ENCODE measurements at places on chromosomes 7 and 10.
A peak's percentile ranks its signal among the peaks of the same experiment; 100 is the strongest.

GRCh38 chr10:96532523-96532922, 18.8 kb upstream of the TLL2 start:
- no peak for DNase-seq

DNA sequence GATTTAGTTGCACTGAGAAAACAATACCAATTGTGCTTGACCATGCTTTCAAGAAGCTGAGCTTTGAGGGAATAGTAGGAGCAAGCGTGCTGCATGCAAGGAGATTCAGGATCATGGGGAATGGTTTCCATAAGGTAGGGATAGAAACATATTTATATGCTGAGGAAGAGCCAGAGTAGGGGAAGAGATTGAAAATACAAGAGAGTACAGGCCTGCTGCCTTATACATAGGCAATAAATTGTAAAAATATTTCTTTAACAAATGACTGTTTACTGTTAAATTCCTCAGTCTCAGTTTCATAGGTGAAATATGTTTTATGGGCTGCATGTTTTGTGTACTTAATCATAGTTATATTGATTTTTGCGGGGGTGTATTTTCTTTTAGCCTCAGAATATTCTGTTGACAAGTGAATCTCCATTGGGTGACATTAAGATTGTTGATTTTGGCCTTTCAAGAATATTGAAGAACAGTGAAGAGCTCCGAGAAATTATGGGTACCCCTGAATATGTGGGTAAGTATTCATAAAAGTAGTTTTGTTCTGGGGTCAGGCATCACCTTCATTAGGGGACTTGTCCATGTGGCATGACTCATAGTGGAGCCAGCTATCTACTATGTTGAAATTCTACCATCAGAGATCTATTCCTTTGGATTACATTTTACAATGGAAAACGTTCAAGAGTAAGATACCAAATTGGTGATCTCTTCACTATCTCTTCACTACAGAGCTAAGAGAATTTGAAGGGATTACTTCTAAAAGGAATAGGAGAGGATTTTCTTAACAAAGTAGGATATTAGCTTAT, 36.5 kb downstream of the STK17A start:
- DNase-seq, result no peak

DNA sequence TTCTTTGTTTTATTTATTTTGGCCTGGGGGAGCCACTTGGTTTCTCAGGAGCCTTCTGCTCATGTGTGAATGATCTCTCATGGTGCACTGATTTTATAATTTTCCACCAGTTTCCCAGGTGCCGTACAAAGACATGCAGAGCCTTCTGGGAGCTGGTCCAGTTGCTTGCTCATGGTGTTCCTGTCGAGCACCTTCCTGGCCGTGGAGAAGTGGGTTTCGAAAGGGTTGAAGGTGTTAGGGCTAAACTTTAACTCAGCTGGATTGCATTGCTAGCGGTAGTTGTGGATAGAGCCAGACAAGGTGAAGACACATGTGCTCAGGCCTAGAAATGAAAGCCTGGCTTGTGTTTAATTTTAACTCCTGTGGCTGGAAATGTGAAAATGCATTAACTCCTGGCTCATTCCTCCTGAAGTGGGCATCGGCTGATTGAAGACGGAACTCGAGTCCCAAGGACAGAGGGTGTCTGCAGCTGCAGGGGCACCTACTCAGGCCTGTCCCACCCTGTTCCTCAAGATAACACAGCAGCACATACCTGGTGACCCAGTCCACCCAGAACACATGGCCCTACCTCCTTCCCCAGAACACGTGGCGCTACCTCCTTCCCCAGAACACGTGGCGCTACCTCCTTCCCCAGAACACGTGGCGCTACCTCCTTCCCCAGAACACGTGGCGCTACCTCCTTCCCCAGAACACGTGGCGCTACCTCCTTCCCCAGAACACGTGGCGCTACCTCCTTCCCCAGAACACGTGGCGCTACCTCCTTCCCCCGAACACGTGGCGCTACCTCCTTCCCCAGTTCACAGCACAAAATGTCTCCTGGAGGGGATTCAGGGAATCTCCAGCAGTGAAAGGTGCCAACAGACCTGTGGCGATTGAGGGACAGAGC, 133.2 kb downstream of the WDR37 start:
- no peak for DNase-seq

- DNase-seq, result no peak
Measured at GRCh38 chr10:132724446-132724845, 61.5 kb downstream of the NKX6-2 start.

DNA sequence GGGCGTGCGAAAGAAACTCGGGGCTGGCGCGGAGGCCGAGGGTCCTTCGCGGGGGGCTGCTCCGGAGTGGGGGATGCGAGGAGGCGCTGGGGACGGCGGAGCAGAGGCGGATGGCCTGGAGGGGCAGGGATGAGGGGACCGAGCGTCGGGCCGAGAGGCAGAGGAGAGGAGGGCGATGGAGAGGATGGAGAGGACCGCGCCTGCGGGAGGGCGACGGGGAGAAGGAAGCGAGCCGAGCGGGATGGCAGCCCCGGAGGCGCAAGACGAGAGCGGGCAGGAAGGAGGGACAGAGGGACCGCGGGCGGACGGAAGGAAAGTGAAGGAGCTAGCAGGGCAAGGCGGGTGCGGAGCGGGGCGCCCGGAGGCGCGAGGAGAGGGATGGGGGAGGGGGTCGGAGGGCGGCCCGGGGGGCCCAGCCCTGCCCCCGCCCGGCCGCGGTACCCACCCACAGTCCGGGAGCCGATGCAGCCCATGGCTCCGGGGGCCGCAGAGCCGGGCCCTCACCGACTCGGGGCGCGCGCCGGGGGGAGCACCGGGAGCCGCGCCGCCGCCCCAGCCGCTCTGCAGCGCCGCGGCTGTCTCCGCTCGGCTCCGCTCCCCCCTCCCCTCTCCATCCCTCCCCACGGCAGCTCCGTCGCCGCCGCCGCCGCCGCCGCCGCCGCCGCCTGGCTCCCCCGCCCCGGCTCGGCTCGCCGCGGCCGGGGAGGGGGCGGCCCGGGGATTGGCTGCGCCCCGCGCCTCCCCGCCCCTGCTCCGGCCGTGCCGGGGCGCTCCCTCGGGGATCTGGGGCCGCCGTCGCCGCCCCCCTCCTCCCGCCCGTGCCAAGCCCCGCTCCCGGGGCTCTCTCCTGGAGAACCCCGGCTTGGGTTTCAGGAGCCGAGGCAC, at the start of gene FAM131B:
FAM131B (minus strand) TSS at position 583 of the 885 bp plus-strand sequence; CDS start at position 473, 110 bp downstream.
- peak; percentile 70 for DNase-seq

- no peak for DNase-seq
Measured at GRCh38 chr10:47058961-47059391, 147.7 kb downstream of the PTPN20 start.

DNA sequence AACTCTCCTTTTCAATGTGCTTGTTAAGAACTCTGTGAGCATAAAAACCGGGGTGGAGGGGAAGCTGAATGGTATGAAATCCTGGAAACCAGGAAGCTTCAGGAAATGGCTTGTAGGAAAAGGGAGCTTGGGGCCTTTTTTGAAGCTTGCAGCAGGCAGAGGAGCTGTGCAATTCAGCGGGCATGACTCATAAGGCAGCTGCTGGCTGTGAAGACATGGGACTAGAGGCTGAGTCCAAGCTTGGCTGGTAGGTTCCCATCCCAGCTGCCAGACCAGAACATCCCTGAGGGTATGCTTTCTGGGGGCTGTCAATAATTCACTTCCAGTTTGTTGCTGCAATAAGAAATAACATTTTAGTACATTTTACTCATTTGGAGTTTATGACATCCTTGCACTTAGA, 36.8 kb upstream of the CDC14C start:
- DNase-seq, result no peak

GRCh38 chr7:47535704-47536628, 45.9 kb downstream of the TNS3 start:
- DNase-seq, result no peak

DNA sequence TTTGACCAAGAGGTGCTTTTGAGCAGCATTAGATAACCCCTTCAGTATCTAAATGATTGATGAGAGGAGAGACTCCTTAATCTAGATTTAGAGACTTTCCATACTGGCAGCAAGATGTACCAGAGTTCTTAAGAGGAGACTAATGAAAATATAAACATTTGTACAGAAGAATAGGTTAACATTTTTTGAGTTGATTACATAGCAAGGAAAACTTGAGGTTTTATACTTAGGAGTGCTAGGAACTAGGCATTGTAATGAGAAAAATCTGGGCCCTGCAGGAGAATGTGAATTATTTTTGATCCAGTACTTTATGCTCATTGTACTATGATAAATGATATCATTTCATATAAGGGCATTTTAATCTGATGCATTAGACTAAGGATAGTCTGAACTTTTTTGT, 261.7 kb downstream of the EXOC4 start:
- DNase-seq, result no peak

DNA sequence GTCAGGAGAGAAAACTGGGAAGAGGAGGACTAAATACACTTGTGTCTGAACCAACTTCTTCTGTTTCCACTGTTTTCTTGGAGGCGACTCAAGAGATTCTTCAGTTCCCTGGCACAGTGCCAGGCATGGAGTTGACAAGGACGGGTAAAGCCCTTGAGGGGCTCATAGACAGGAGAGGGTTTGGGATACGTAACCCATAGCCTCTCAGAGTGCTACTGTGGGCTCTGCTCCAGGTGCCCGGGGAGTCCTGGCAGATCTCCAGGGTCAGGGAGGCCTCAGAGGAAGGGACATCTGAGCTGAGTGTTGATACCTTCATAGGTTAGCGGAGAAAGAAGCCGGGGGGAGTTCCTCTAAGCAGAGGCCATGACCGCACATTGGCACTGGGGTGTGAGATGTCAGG, 42.0 kb downstream of the GALNT17 start:
- no peak for DNase-seq

GRCh38 chr7:129975309-129975708, 22.5 kb upstream of the UBE2H start:
- DNase-seq, result no peak

DNA sequence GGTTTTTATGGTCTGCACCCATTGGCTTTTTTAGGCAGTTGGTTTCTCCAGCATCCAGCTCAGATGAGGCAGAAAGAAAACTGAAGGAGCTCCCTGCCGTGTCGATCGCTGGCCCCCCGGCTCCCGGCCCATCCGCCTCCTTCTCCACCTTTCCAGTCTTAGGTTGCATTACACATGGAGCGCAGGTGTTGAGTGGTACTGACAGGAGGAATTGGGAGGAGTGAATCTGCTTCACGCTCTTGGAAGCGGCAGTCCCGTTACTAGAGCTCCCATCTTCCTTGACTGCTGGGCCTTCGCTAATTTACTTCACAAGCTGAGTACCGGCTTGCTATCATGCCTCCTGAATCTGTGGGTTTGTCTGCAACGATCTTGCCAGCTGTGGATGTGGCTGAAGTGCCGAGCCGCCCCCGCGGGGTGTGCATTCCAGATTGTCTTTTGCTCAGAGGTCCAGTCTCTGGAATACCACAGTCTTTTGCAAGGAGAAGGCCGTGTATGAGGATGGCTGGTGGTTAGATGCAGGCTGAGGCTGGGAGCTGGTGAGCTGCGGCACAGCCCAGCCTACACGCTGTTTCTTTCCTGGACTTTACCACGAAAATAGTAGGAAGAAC, 17.1 kb downstream of the IQCE start:
- DNase-seq, result no peak

DNA sequence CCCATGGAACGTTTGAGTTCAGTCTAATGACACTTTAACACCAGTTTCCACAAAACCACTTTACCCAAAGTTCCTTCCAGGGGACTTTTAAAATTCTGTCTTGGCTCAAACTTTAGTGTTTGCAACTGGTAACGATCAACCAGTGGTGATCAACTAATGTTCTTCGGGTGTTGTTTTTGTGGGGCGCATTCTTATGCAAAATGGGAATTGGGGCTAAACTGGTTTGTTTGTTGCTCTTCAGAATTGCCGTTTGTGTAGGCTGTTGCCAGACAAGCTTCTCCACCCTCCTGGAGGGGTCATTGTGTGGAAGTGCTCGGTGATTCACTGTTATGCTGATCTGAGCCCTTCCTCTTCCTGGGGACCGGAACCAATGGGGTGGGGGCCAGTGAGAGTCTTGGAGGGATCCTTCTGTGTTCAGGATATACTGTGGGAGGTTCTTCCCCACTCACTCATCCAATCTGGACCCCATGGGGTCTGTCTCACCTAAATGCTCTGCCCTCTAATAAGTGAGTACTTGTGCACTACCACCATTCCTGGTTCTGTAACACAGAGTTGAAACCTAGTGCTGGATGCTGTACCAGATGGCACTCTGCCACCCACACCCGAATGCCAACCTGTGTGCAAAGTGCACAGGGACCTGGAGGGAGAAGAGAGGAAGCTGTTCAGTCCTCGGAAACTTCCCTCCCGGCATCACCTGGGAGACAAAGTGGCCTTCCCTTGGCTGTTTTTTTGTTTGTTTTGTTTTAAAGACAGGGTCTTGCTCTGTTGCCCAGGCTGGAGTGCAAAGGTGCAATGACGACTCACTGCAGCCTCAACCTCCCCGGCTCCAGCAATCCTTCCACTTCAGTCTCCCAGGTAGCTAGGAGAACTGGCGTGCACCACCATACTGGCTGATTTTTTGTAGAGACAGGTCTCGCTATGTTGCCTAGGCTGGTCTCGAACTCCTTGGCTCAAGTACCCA, 2.1 kb downstream of the NFE2L3 start:
- DNase-seq, result no peak

GRCh38 chr7:138878051-138878450, 80.1 kb upstream of the ATP6V0A4 start:
- no peak for DNase-seq

DNA sequence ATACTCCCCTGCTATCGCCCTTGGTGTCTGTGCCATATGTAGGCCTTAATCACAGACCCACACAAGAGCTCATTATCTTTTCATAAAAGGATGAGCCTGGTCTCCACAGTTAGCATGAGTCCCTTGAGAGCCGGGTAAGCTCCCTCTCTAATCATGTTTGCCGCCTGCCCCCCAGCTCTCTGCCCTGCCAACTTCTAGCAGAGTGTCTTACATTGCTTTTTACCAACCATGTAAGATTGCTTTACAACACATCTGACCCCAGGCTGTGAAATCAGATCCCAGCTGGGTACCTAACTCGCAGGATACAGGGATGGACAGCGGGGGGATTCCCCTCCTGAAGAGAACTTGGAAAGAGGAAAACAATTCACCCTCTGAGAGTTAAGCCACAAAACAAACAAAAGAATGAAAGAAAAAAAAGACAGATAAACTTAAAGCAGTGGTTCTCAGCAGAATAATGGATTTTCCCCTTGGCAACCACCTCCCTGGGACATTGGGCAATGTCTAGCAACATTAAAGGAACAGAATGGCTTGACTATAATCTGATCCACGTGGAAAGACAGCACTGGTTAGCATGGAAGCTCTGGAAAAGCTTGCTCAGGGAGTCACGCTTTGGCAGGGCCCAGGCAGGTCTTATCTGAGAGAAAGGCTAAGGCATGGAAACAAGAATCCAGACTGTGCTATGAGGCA, 39.4 kb upstream of the ATOH7 start:
- no peak for DNase-seq

DNA sequence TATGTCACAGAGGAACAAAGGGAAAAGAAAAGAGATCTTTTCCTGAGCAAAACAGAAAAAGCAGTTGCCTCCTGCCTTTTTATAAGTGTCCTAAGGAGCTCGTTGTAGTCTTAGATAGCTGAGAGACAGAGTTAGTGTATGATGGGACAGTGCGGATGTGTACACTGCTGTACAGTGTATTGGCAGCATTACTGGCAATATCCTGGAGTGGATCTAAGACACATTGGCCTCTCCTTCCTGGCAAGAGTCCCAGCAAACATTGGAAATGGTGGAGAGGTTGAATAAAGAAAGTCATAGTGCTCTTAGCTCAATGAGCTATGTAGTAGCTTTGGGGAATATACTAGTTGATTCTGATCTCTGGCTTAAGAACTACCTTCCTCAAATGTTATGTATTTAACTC, 22.7 kb downstream of the GARS1 start:
- no peak for DNase-seq
